ENCODE measurements at places on chromosomes 12 and 14.

DNA sequence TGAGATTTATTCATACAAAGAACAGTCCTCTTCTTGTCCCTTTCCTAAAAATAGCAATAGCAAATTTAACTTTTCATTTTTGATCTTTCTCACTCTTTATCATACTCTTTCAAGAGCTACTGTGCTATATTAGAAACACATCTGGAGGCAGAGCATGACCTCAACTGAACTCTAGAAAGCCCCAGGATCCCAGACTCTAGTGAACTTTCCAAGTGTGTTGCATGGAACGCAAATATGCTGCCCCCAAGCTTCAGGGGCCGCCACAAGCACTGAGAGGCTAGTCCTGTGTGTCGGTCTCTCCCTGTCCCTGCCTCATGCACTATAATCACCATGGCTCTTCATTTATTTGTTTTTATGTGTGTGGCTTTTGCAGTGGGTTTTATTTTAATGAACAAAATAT lies 38.7 kb upstream of the ZNF641 start:
- DNase-seq: no peak

DNA sequence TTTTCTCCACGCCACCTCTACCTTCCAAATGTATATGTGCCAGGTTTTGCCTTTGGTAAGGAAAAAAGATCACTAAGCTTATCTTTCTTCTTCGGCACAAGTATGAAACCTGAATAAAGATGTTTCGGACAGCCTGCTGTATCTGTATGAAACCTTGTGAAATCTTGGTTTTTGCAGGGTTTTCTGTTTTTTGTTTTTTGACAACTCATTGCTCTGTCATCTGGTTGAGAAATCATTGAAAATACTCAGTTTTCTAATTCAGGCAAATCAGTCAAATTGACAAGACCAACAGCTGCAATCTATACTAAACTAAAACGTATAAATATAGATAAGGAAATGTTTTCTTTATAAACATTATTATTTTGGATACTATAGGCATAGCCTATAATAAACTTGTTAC lies 63.1 kb upstream of the FGD4 start:
- no peak for DNase-seq

- DNase-seq: no peak
Observed at GRCh38 chr12:67754933-67755697, 106.6 kb downstream of the DYRK2 start.

DNA sequence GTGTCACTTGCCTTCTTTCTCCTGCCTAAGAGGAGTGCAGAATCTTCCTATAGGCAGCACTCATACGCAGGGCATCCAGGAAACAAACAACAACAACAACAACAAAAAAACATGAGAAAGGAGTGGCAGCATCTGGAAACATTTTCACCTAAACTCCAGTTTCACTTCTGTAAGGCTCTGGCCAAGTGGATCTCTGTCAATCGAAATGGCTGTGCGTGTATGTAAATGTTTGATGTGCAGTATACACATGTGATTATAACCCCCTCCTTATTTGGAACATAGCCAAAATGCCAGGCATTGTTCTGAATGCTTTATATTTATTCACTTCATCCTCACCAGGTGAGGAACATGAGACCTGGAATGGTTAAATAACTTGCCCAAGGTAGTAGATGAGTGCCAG lies 76.8 kb downstream of the COX16 start:
- DNase-seq: no peak

DNA sequence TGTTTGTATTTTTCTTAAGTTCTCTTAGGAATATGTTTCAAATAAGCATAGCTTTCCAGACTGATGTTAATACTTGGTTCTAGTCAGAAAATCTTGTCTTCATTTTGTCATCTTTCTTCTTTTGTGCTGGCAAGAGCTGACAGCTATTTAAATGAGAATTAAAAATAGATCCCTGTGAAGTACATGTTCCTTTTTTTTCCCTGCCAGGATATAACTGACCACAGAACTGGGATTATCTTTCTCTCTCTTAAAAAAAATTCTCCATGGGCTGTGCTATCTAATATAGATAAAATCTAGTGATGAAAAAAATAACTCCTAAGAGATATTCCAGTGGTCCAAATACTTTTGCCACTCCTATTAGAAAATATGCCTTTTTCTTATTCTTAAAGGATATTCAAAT lies 163.4 kb downstream of the AKAP6 start:
- DNase-seq: no peak

- no peak for DNase-seq
Observed at GRCh38 chr14:91232052-91232451, 12.5 kb downstream of the GPR68 start.

- no peak for DNase-seq
Observed at GRCh38 chr14:89126461-89126860, 290.6 kb downstream of the FOXN3 start.

DNA sequence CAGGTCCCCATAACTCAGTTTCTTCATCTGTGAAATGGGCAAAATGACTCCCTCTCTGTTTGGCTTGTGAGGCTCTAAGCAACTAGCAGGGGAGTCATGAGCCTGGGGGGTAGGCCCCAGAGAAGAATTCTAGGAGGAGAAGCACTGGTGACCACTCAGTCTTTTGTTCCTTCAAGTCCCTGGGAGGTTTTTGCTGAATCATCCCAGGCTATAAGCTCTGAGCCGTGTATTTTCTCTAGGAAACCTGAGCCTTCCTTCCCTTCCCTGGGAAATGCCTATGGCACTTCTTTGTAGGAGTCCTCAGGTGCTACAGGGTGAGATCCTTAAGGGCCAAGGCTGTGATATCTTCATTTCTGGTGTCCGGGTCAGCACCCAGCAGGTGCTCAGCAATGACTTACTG lies 4.5 kb downstream of the RPH3A start:
- DNase-seq: no peak

- no peak for DNase-seq
Observed at GRCh38 chr12:25502118-25502517, 51.0 kb downstream of the LMNTD1 start.

GRCh38 chr12:16166563-16167470 lies 110.7 kb downstream of the SLC15A5 start:
- DNase-seq: no peak

GRCh38 chr12:89589753-89590152 lies 63.9 kb upstream of the POC1B start:
- DNase-seq: no peak

DNA sequence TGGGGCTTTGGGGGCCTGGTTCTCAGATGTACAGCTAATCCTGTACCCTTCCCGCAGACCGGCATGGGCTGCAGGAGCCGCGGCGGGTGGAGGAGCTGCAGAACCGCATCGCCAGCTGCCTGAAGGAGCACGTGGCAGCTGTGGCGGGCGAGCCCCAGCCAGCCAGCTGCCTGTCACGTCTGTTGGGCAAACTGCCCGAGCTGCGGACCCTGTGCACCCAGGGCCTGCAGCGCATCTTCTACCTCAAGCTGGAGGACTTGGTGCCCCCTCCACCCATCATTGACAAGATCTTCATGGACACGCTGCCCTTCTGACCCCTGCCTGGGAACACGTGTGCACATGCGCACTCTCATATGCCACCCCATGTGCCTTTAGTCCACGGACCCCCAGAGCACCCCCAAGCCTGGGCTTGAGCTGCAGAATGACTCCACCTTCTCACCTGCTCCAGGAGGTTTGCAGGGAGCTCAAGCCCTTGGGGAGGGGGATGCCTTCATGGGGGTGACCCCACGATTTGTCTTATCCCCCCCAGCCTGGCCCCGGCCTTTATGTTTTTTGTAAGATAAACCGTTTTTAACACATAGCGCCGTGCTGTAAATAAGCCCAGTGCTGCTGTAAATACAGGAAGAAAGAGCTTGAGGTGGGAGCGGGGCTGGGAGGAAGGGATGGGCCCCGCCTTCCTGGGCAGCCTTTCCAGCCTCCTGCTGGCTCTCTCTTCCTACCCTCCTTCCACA lies 7.6 kb downstream of the NR4A1 start:
- no peak for DNase-seq

GRCh38 chr12:74051848-74052247 lies 485.8 kb upstream of the ATXN7L3B start:
- DNase-seq: no peak

DNA sequence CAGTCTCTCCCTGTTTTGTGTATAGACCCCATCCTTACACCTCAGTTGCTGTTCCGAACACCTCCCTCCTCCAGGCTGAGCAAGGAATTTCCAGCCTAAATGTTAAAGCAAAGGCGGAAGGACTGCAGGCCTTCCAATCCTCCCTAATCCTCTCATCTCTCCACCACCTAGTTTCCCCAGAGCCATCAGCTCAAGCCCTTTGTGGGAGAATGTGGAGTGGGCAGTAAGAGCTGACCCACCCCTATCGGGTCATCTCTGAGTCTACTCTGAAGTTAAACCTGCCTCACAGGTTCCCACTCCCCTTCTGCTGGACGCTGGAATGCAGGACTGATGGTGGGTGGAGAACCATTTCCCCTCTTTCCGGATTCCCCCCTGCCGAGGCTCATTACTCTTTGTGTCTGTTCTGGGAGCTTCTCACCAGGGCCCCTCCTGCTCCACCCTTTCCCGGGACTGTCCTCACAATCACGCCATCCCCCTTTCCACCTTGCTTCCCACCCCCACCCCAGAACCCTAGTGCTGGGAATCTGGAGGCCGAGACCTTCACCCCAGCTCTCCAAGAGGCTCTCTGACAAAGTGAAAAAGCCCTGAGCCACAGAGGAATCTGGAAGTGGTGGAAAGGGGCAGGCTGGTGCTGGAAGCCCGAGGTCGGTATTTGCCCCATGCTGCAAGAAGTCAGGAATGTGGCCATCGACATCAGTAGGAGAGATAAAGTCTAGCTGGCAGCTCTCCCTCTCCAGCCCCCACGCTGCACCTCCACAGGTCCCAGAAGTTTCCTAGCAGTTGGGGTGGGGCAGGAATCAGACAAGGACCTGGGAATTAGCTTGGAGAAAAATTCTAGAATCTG lies 3.3 kb upstream of the KRT18 start:
- DNase-seq: no peak

DNA sequence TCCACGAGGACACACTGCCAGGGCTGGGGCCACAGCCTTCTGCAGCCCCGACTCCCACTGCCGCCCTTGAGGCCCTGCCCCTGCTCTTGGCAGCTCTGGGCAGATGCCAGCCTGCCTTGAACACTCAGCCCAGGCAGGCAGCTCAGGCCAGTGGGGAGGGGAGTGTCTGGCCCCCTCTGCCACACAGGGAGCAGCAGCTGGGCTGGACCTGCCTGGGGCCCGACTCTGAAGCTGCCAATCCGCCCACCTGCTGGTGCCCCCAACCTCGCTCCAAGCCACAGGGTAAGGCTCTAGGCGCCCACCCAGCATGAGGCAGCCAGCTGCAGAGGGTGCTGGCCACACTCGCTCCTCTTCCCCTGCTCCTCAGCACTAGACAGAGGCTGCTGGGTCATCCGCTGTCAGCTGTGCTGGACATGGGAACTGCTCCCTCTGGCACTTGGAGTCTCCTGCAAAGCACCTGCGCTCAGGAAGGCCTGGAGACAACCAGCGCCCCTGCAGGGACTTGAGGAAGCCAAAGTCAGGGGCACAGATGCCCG lies 24.6 kb upstream of the NUDT14 start:
- DNase-seq: no peak

DNA sequence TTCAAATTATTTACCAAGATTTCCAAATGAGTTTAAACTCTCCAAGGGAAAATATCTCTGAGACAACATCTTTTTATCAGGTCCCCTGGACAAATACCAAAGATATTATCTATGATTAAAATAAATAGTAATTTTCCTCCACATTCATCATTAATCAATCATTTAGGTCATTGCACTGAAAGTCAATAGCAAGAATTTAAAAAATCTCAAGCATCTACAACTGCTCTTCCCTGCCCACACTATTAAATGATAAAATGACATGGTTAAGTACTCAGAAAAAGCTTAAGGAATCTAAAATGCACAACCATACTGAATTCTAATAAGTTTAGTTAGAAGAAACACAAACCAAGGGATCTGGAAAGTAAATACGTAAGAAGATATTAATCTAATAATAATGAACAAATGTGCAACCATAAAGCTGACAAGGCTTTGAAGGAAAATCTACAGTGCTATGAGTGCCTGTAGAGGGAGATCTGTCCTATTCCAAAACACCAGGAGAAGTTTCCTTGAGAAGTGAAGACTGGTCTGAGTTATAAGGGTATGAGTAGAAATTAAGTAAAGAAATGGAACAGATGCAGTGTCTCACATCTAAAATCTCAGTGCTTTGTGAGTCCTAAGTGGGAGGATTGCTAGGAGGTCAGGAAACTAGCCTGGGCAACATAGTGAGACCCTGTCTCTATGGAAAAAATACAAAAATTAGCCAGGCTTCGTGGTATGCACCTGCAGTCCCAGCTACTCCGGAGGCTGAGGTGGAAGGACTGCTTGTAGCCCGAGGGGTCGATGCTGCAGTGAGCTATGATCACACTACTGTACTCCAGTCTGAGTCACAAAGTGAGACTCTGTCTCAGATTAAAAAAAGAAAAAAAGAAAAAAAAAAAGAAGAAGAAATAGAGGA lies 19.2 kb downstream of the INTS13 start:
- DNase-seq: no peak

- DNase-seq: no peak
Observed at GRCh38 chr12:77907936-77908335, 77.2 kb downstream of the NAV3 start.

DNA sequence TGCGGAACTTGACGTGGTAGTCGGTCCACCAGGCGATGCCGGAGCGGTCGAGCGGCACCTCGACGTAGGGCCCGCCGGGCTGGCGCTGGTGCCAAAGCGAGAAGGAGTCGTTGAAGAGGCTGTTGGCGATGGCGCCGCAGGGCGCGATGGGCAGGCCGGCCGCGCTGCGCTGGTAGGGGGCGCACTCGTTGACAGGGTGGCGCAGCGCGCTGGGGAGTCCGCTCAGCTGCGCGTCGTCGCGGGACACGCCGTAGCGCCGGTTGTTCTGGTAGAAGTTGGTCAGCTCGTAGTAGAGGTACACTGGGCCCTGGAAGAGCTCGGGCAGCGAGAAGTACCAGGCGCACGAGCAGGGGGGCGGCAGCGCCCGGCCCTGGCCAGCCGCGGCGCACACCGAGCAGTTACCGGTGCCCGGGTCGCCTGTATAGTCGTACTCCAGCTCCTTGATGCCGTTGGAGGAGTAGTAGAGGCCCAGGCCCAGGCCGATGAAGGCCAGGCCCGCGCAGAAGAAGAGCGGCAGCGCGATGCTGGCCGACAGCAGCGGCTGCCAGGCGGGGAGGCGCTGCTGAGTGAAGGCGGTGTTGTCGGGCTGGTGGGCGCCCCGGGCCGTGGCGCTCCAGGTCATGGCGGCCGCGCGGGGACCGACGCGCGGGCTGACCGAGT lies 482 bp downstream of the TMEM30B start:
- no peak for DNase-seq

DNA sequence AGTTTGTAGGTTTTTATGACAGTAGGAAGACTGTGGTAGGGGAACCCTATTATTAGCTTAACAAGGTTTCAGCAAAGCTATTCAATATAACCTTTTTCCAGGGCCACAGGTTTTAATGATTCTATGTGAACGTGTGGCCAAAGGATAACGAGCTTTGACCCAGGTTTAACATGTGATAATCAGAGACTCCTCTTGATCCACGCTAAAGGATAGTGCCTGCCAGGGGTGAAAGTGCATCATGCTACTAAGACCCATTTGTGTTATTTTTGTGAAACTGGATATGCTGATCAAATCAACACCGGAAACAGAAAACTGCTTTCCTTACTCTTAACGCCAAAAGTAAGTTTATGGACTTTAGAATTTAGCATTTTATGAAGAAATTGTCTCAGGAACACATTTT lies 909 bp upstream of the TAOK3 start:
- DNase-seq: no peak

GRCh38 chr14:68426661-68427549 lies 366.0 kb downstream of the ZFP36L1 start:
- DNase-seq: no peak

GRCh38 chr12:72271451-72272090 lies 599 bp upstream of the TRHDE start:
- no peak for DNase-seq
